Endothelial cell of umbilical vein (primary cell): ENCODE measurements at places on chromosomes 12 and 14. TPM values are rescaled to one million over a fixed set of nuclear protein-coding genes. Genes with fewer than 3 reads are reported as not detected.

Gene GALNT9
- polyA plus RNA-seq: 0.06 and 0.14 TPM in 2 replicates

- no peaks in the 10 kb centered on the region for H3K27me3 ChIP-seq
- H3K4me1 ChIP-seq: no peaks in the 10 kb centered on the region
- H3K4me3 ChIP-seq: no peak overlapping the region
- no peak overlapping the region for H3K27ac ChIP-seq
- H3K36me3 ChIP-seq: no peaks in the 10 kb centered on the region
These were observed 26.7 kb upstream of the SFSWAP start for GRCh38 chr12:131684015-131684725.

Gene SENP1
- polyA plus RNA-seq: 8.4 and 9.9 TPM in 2 replicates

- H3K27ac ChIP-seq: no peak overlapping the region
- no peaks in the 10 kb centered on the region for H3K36me3 ChIP-seq
- DNase-seq: no peak
- H3K4me3 ChIP-seq: no peak overlapping the region
- peaks cover 4% of the 10 kb centered on the region for H3K4me1 ChIP-seq
These were observed 20.2 kb upstream of the OASL start for GRCh38 chr12:121059031-121059898.

DNA sequence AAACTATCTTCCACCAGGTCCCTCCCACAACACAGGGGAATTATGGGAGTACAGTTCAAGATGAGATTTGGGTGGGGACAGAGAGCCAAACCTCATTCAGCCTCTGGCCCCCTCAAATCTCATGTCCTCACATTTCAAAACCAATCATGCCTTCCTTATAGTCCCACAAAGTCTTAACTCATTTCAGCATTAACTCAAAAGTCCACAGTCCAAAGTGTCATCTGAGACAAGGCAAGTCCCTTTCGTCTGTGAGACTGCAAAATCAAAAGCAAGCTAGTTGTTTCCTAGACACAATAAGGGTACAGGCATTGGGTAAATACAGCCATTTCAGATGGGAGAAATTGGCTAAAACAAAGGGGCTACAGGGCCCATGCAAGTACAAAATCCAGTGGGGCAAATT, 147.6 kb downstream of the RAD51B start:
- H3K36me3 ChIP-seq: no peaks in the 10 kb centered on the region
- H3K27me3 ChIP-seq: no peaks in the 10 kb centered on the region
- no peak overlapping the region for H3K4me3 ChIP-seq
- H3K4me1 ChIP-seq: no peaks in the 10 kb centered on the region
- no peak for DNase-seq

GRCh38 chr12:131674373-131674772, 36.5 kb upstream of the SFSWAP start:
- no peaks in the 10 kb centered on the region for H3K4me1 ChIP-seq
- H3K4me3 ChIP-seq: no peak overlapping the region
- no peaks in the 10 kb centered on the region for H3K36me3 ChIP-seq
- no peak for DNase-seq

GRCh38 chr12:117059156-117059555, 40.1 kb downstream of the TESC start:
- no peaks in the 10 kb centered on the region for H3K36me3 ChIP-seq
- H3K4me3 ChIP-seq: no peak overlapping the region
- no peaks in the 10 kb centered on the region for H3K27me3 ChIP-seq
- no peaks in the 10 kb centered on the region for H3K4me1 ChIP-seq
- no peak overlapping the region for H3K27ac ChIP-seq

GRCh38 chr14:105087963-105088811, 23.0 kb upstream of the GPR132 start:
- no peak for DNase-seq
- H3K4me1 ChIP-seq: peaks cover 24% of the 10 kb centered on the region
- H3K36me3 ChIP-seq: no peaks in the 10 kb centered on the region

DNA sequence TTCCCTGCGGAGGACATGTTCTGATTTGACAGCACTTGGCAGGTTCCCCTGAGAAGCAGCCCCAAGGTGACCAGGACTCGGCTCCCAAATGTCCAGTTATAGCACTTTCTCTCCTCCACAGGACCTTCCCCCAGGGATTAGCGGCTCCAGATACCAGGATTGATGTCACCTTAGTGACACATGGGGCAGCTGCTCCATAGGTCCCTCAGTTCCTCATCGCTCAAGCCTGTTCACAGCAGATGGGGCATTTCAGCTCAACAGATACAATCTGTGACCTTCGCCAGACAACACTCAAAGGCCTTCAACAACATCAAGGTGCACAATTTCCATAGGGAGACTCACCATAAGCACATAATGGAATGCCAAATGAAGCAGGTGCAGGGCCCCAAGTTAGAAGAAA, 67.9 kb upstream of the ZFP36L1 start:
- no peaks in the 10 kb centered on the region for H3K27me3 ChIP-seq
- H3K27ac ChIP-seq: no peak overlapping the region
- no peaks in the 10 kb centered on the region for H3K36me3 ChIP-seq
- H3K4me1 ChIP-seq: no peaks in the 10 kb centered on the region
- no peak overlapping the region for H3K4me3 ChIP-seq

DNA sequence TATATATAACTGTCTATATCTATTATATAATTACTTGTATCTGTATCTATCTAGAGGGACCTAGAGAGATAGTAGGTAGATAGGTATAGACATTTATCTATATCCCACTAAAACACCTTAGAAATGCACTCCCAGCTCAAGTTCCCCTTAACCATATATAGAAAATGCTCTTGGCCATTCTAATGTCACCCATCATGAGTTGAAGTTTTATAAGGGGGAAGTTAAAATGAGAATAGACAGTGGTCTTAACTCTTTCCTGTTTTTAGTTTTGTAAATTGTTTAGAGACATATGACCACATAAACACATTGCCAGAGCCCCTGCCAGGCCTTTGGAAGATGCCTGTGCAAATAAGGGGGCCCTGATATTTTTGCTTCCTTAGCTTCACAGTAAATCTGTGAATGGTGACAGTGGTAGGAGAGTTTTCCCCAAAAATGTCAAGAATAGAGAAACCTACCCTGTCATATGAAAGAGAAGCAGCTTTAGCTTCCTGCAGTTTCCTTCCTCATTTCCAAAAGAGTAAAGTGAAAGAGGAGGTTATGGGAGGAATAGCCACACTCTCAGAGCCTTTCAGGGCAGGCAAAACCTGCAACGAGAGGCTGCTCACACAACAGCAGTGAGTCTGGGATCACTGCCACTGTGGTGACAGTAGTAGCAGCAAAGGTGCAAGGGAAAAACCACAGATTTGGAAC, 45.5 kb downstream of the MGST1 start:
- no peaks in the 10 kb centered on the region for H3K27me3 ChIP-seq
- no peak overlapping the region for H3K4me3 ChIP-seq

GRCh38 chr14:50249136-50249775, 17.9 kb upstream of the SOS2 start:
- H3K4me1 ChIP-seq: no peaks in the 10 kb centered on the region
- no peak for DNase-seq
- no peaks in the 10 kb centered on the region for H3K36me3 ChIP-seq
- no peaks in the 10 kb centered on the region for H3K27me3 ChIP-seq

- H3K4me3 ChIP-seq: no peak overlapping the region
- H3K27me3 ChIP-seq: no peaks in the 10 kb centered on the region
- H3K4me1 ChIP-seq: no peaks in the 10 kb centered on the region
- no peaks in the 10 kb centered on the region for H3K36me3 ChIP-seq
These were observed 35.3 kb downstream of the CFAP251 start for GRCh38 chr12:121953695-121954094.

Gene KRT82
- not detected in 2 replicates for polyA plus RNA-seq

- no peaks in the 10 kb centered on the region for H3K4me1 ChIP-seq
- no peak overlapping the region for H3K4me3 ChIP-seq
- peaks cover 16% of the 10 kb centered on the region for H3K36me3 ChIP-seq
- H3K27me3 ChIP-seq: no peaks in the 10 kb centered on the region
- no peak overlapping the region for H3K27ac ChIP-seq
These were observed 76.3 kb downstream of the CDK17 start for GRCh38 chr12:96323906-96324305.

DNA sequence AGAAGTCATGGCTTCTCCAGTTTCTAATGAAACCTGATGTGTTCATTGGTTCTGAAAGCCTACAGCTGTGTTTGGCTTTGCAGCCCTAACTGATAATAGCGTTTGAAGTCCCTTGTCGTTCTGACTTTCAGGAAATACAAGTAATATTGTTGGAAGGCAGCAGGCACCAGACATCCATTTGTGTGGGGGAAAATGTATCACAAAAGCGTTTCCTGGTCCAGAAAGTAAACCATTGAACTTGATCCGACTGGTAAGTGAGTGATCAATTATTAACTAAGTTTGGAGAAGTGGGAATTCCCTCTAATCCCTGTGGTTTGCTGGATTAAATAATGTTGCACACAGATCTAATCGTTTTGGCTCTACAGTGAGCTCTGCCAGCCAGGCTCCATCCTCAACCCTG, 77.3 kb upstream of the LTA4H start:
- peak; percentile 44 for DNase-seq
- H3K4me3 ChIP-seq: no peak overlapping the region
- peaks cover 16% of the 10 kb centered on the region for H3K4me1 ChIP-seq
- no peaks in the 10 kb centered on the region for H3K36me3 ChIP-seq
- H3K27me3 ChIP-seq: no peaks in the 10 kb centered on the region
- H3K27ac ChIP-seq: no peak overlapping the region

DNA sequence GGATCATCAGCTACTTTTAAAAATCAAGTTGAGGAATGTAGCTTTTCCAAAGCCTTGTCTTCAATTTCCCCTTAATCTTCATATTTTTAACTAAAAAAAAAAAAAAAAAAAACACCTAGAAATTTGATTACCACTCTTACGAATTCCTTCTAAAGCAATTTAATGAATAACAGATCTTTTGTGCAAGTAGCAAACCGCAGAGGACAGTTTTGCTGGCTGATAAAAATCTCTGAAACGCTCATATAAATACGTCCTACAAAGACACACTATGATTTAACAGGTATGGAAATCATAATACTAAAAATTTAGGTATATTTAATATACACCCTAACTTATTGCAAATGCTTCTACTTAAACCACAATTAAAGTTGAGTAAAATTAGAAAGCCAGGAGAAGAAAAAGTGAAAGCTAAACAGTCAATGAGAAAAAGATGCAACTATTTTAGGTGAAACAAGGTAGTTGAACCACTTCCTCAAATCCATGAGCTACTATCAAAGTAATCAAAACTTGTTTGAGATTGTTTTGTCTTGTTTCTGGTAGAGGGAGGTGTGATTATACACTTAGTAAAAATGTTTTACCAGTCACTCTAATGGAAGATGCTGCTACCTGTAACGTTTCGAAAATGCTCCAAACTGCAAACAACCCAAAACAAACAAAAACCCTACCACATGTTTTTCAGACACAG, 2.2 kb downstream of the PAWR start:
- H3K36me3 ChIP-seq: no peaks in the 10 kb centered on the region
- H3K4me1 ChIP-seq: peaks cover 42% of the 10 kb centered on the region

Gene AQP2
- not detected in 2 replicates for polyA plus RNA-seq

Gene NTF3
- polyA plus RNA-seq: not detected in 2 replicates

Gene KRT3
- polyA plus RNA-seq: not detected in 2 replicates

DNA sequence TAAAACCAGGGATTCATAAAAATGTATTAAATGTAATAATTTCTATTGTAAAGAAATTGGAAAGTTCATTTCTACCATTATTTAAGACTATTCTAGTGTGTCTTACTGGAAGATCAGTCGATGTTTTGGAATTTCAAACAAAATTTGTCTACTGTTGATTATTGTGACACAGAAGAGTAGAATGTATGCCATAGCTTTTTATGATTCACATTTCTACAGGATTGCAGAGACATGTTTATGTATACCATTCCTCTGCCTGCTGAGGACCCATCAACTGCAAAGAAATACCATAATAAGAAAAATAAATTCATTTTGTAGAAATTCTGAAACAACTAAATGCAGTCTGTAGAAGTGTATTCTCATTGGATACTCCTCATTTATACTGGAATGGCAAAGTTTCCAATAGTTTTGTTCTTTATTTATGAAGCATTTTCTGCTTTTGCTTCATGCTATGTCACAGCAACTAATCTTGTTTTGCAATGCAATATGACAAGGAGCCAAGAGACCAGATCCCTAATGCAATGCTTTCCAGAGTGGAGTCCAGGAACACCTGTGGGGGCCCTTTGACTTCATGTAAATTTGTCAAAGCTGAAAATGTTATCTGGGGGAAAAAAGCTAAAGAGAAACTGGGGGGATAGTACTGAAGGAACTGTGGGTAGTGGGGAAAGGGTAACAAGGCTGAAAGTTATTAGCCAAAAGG, 172.9 kb upstream of the LRIG3 start:
- no peak overlapping the region for H3K27ac ChIP-seq
- H3K27me3 ChIP-seq: no peaks in the 10 kb centered on the region
- H3K36me3 ChIP-seq: no peaks in the 10 kb centered on the region
- no peak for DNase-seq
- no peaks in the 10 kb centered on the region for H3K4me1 ChIP-seq

DNA sequence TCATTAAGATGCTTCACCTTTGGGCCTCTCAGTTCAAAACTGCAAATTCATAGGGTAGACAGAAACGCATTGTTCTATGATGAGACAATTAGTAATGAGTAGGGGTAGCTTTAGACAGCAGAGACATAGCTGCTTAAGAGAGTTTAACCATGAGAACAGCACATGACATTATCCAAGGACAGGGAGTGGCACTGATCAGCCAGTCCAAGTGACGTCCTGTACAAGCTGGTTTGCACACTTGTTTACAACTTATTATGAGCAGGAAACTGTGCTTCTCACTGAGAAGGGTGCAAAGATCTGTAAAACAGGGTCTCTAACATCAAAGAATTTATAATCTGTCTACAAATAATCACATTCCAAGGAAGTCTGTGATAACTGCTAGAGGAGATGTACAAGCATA, 11.2 kb upstream of the SRSF5 start:
- no peaks in the 10 kb centered on the region for H3K27me3 ChIP-seq
- H3K4me3 ChIP-seq: no peak overlapping the region
- H3K36me3 ChIP-seq: no peaks in the 10 kb centered on the region
- peaks cover 8% of the 10 kb centered on the region for H3K4me1 ChIP-seq
- no peak for DNase-seq
- H3K27ac ChIP-seq: no peak overlapping the region

DNA sequence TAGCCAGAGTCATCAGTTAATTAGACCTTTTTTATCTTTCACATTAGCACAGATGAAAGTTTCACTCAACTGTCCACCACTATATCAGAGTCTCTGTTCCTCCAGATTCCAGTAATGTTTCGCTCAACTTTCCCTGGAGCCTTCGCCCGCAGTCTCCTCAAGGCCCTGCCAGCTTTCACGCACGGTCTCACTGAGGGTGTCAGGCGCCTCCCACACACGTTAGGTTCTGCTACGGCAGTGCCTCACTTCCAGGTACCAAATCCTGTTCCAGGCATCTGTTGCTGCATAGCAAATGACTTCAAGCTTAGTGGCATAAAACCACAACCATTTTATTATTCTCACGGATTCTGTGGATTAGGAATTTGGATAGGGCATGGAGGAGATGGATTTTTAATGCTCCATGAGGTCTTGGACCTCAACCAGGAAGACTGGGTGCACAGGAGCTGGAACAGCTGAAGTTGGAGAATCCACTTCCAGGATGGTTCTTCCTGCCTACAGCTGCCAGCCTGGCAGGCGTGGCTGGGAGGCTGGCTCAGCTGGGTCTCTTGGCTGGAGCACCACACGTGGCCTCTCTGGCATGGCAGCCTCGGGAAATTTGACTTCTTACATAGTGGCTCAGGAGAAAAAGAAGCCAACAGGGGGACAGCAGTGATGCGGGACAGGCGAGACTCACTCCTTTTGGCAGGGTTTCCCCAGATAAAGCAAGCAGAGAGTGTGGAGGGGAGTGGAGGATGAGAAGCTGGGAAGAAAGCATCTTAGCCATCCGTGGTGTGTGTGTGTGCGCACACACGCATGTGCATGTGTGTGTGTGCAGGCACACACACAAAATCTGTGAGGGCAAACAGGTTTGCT, 21.3 kb upstream of the BCDIN3D start:
- no peak overlapping the region for H3K27ac ChIP-seq
- no peaks in the 10 kb centered on the region for H3K36me3 ChIP-seq
- no peak overlapping the region for H3K4me3 ChIP-seq

Gene LPAR5
- polyA plus RNA-seq: 0.23 and 0.41 TPM in 2 replicates

Gene ARF6
- 19.3 and 21.7 TPM in 2 replicates for polyA plus RNA-seq
